ELF-1 (cell line): ENCODE measurements at places on chromosomes 3 and 15.

DNA sequence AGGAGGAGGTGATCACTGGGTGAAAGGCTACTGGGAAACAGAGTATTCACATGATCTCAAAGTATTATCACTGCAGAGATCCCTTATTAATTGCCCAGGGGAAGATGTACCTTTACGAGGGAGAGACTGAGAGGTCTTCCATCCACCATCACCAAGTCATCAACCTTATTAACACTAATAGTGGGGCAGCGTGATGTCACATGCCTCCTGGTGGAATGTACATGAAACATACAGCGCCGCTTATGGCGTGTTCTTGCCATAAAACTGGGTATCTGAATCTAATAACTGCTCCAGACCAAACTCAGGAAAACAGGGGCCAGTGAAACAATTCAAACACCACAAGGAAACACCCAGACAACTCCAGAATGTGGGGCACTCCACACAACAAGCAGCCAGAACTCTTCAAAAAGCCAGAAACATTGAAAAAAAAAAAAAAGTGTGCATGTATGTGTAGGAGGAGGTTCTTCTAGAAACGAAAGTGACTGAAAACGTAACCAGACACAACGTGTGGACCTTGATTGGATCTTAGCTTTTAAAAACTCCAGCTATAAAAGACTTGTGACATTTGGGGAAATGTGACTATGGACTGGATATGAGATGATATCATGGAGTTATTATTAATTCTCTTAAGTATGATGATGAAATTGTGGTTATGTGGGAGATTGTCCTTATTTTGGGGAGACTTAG, 4.6 kb downstream of the STIMATE start:
- no peak for DNase-seq

DNA sequence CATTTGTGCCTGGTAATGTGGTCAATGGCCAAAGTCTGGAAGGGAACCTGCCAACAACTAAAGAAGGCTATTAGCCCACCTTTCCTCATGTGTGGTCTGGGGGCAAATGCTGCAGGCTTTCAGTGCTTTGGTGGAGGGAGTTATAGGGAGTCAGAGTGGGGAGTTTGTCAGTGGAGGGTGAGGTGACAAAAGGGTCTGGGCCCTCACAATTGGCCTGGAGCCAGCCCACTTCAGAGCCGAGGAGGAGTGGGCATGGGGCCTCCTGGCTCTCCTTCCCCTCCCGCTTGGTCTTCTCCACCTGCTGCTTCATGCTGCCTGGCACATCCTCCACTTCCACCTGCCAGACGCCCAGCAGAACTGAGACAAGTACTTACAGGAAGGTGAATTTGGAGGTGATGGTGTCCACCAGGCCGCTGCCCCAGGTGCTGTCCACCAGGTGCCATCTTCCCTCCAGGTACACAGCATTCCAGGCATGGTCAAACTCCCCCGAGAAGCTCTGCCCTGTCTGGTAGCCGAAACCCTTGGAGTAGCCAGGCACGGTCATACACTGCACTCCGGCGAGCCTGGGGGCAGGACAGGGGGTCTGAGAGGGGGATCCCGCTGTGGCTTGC, 40.9 kb downstream of the KY start:
- DNase-seq, result no peak

DNA sequence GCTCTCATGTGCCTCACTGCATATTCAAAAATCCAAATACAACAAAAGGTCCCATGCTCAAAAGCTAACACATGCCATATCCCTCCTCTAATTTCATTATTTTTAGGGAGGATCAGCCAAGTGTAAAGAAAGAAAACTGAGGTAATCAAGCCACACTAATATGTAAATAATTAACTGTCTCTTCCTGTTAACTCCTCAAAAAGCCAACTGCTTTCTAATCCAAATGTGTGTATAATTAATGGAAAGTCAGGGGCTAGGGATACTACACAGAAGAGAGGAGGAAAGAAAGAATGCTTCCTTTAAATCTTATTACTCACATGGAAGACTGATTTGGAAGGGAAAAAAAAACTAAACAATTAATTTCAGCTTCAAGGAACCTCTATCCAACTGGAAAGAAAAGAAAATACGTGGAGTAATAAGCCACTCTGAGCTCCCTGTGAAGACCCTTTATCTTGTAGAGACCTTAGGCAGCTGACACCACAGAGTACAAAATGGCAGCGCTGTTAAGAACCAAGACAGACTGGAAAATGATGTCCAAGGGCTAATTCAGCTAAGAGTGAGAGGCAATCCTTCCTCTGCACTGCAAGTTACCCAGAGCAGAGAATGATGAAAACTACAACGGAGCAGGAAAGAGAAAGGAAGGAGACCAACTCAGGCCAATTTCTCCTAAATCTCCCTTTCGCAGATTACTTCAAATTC, 56.8 kb downstream of the ZNF148 start:
- no peak for DNase-seq

DNA sequence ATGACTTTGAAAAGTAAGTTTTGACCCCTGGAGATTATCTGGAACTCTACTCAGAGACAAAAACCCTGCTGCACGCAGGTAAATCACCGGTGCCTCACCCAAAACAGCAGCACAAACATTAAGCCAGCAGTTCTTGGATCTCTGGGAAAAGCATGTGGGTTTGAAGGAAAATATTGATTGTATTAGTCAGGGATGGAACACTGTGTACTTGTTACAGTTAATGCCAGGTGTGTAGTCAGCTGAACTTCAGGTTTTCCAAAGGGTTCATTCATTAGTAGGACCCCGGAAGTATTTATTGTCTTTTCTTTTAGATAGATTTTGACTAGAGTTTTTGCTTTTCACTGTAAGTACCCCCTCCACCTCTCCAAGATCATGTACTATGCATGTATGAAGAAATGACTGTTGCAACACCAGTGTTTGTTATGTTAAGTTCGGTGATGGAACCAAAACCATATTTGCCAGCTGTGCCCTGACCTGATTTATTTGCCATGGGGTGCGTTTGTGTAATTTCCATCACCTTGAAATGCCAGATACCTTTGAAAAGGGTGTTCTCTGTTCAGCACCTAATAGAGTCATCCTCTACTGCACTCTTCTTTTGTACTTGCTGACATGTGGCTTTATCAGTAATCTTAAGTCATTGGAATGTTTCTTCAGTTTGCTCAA, 14.5 kb downstream of the ARHGEF26 start:
- no peak for DNase-seq

DNA sequence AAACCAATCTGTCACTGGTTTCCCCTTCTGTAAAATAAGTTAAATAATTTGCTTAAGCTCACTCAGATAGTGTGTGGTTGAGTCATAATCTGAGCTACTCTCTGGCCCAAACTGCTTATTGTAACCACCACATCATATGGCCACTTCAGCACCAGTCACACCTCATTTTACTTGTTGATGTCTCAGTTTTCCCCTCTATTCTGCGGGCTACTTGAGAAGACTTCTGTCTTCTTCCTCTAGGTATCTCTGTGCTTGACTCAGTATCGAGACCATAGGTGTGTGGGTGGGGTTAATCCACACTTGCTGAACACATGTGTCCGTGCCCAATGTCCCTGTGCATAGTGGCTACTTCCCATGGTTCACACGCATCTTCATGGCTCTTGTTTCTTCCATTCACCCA, 32.9 kb downstream of the CRYGS start:
- DNase-seq, result no peak

DNA sequence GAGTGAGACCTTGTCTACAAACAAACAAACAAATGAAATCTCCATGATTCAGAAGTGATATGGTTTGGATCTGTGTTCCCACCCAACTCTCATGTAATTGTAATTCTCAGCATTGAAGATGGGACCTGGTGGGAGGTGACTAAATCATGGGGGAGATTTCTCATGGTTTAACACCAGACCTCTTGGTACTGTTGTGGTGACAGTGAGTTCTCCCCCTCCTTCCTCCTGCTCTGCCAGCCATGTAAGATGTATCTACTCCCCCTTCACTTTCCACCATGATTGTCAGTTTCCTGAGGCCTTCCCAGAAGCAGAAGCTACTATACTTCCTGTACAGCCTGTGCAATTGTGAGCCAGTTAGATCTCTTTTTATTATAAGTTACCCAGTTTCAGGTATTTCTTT, 438.4 kb upstream of the THBS1 start:
- DNase-seq, result no peak

DNA sequence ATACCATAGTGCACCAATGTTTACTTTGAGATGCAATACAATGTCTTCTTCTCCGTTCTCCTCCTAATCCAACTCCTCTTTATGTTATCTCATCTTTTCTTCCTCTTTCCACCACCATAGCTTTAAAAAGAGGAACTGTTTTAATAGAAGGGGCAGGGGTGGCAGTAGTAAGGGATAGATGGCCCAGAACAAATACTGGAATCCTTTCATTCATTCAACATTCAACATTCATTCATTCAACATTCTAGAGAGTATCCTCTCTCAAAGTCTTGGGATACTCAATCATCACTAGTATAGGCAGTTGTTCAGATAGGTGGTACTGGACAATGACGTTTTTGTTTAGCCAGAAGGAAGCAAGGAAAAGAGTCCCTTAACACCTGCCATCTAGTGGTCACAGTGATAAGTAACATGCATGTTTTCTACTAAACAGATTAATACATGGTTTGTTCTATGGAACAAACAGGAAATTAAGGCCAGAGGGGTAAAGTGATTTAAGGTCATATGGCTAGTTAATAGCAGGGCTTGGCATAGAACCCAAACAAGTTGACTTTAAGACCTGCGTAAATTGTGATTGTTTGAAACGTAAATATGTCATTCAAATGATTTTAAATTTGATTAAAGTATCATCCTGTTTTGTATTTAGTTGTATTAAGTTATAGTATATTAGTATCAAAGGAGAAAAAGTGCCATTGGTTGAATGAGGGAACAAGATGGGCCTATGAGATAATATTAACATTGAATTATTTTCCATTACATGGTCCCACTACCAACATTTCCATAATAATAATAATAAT, 26.9 kb upstream of the EHHADH start:
- DNase-seq, result no peak

GRCh38 chr3:122383771-122384697, at the start of gene FAM162A:
Gene FAM162A, plus strand, starts transcription at chr3:122384182. Its CDS starts 84 bp downstream, at chr3:122384266.
- peak; percentile 96 for DNase-seq

DNA sequence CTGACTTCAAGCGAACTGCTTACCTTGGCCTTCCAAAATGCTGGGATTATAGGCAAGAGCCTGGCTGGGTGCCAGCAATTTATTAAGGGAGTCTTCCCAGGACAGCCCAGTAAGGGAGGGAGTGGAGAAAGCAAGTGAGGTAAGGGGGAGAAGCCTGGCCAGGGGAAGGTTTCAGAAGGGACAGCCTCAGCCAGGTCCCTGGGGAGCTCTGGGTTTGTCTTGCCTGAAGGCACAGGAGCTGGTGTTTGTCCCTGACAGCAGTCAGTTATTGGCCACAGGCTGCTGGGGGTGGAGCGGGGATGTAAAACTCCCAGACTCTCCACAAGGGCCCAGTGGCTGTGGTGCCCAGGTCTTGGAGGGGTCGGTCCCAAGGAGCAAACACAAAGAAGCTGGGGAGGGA, 33.0 kb upstream of the CDCP1 start:
- peak; percentile 83 for DNase-seq

DNA sequence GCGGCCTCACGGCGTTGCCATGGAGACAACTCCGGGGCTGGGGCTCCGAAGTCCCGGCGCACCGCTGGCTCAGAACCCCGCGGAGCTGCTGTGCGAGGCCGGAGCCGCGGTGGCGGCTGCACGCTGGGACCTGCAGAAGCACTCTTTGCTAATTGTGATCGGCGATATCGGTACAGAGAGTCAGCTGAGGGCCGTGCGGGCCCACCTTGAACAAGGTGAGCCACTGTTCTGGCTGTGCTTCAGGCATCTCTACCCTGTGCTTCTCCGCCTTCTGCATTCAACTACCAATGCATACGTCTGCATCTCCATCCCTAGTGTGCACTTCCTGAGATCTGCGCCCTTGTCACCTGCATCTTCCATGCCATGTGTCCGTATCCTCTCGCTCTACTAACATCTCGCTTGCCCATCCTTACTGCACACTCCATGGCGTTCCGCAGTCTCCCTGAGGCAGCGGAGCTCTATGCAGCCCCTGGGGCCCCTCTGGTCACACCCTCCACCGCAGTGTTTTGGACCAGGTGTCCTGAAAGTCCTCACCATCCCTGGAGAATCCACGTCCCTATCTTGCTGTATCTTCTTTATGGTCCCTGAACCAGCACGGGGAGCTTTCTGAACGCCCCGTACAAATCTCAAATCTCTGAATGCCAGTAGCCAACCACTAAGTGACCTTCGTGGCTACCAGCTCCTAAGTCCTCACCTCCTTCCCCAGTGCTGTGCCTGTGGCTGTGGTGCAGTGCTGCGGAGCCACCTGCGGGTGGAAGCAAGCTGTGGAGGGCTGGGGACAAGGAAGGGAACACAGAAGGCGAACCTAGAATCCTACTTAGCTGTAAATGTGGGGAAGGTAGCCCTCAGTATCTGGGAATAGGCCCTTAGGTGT, 6.2 kb upstream of the MAP1A start:
- peak; percentile 47 for DNase-seq

DNA sequence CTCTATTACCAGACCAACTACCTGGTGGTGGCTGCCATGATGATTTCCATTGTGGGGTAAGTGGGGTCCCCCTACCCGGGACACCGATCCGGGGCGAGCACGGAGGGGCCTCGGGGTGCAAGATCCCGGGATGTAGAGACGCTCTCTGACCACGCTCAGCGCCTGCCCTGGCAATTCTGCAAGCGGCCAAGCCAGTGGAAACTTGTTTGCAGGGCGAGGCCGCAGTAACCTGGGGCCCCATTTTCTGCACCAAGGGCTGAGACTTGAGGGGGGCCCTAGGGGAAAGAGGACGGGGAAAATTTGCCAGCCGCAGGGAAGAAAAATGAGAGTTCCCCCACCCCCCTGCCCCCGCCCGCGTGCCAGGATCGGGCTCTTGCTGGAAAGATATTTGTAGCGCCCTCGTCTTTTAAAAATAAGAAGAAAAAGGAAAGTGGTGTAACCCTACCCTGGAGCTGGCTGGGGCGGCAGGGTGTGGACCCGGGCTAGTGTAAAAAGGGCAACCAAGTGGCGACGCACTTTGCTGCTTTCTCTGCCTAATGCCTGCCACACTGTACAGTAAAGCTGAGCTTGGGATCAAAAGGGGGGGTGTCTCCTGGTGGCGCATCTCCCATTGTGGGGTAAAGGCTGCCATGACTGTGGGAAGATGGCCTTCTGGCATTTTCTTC, 563 bp downstream of the ARL6IP5 start:
- peak; percentile 17 for DNase-seq

DNA sequence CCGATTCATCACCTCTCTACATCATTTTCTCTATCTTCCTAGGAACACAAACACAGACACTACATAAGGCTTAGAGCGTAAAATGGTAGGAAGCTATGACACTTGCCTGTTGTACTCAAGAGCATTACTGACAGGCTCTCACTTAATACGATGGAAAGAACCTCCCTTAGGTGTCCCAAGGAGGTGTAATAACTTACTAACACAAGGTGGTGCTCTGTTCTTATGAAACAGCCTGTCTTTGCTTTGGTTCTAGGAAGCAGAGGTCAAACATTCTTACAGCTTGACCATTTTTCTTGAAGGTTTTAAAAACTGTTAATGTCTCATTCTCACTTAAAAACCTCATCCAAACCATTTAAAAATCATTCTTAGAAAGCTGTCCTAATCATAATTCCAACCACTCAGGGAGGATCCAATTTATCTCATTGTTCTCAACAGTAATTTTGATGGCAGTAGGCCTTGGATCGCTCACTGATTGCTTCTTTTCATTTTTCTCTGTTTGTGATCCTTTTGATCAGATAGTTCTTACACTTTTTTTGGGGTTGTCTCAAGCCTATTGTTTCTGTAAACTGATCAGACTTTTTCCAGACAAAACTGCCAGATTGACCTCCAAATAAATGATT, 317.8 kb upstream of the AGTR1 start:
- peak; percentile 44 for DNase-seq

GRCh38 chr3:17949101-17949500, 206.7 kb upstream of the TBC1D5 start:
- DNase-seq, result no peak

GRCh38 chr3:40143283-40144090, 166.0 kb upstream of the EIF1B start:
- no peak for DNase-seq

- no peak for DNase-seq
Measured at GRCh38 chr3:151384741-151385174, at the start of gene P2RY12. Gene P2RY12, minus strand, starts transcription at chr3:151384753. Its CDS starts 45,908 bp downstream, at chr3:151338845.
